ENCODE measurements at places on chromosomes 7 and 10.

- H3K36me3 ChIP-seq = no peaks in the 10 kb centered on the region
- DNase-seq = no peak
- no peak overlapping the region for H3K27ac ChIP-seq
- no peak overlapping the region for H3K4me3 ChIP-seq
- no peaks in the 10 kb centered on the region for H3K4me1 ChIP-seq
Measured at GRCh38 chr7:133763076-133763640, 364.0 kb upstream of the LRGUK start.

DNA sequence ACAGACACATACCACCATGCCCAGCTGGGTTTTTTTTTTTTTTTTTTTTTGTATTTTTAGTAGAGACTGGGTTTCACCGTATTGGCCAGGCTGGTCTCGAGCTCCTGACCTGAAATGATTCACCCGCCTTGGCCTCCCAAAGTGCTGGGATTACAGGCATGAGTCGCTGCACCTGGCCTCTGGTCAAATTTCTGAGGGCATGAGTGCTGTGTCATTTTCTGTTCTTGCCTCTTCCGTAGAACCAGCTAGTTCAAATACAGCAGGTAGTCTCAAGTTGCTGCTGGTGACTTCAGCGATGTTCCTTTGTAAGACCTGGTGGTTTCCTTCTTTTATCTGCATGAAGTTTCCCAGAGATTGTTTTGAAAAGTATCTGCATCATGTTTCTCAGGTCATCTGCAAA, 134.8 kb upstream of the SHH start:
- H3K4me3 ChIP-seq = no peak overlapping the region
- peaks cover 10% of the 10 kb centered on the region for H3K4me1 ChIP-seq
- DNase-seq = no peak
- no peaks in the 10 kb centered on the region for H3K36me3 ChIP-seq

- H3K27ac ChIP-seq = no peak overlapping the region
- no peaks in the 10 kb centered on the region for H3K27me3 ChIP-seq
- no peak overlapping the region for H3K4me3 ChIP-seq
- no peaks in the 10 kb centered on the region for H3K4me1 ChIP-seq
- no peaks in the 10 kb centered on the region for H3K36me3 ChIP-seq
- DNase-seq = no peak
Measured at GRCh38 chr10:44682507-44682906, 228.6 kb upstream of the TMEM72 start.

DNA sequence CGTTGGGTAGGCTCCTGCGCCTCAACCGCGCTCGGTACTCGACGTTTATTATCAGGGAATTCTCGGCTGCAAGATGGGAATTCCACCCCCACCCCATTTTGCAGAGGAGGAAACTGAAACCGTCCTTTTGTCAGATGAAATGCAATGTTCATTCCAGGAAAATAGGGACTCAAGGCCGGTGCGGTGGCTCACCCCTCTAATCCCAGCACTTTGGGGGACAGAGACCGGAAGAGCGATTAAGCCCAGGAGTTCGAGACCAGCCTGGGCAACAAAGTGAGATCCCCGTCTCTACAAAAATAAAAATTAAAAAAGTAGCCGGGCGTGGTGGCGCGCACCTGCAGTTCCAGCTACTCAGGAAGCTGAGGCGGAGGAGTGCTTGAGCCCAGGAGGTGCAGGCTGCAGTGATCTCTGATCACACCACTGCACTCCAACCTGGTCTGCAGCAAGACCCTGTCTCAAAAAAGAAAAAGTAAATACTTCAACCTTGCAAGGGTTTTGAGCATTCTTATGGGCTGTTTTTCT, 720 bp upstream of the RFC2 start:
- H3K36me3 ChIP-seq = peaks cover 4% of the 10 kb centered on the region
- peak overlapping the region; percentile 74 for H3K27ac ChIP-seq
- H3K4me3 ChIP-seq = peak overlapping the region; percentile 68

DNA sequence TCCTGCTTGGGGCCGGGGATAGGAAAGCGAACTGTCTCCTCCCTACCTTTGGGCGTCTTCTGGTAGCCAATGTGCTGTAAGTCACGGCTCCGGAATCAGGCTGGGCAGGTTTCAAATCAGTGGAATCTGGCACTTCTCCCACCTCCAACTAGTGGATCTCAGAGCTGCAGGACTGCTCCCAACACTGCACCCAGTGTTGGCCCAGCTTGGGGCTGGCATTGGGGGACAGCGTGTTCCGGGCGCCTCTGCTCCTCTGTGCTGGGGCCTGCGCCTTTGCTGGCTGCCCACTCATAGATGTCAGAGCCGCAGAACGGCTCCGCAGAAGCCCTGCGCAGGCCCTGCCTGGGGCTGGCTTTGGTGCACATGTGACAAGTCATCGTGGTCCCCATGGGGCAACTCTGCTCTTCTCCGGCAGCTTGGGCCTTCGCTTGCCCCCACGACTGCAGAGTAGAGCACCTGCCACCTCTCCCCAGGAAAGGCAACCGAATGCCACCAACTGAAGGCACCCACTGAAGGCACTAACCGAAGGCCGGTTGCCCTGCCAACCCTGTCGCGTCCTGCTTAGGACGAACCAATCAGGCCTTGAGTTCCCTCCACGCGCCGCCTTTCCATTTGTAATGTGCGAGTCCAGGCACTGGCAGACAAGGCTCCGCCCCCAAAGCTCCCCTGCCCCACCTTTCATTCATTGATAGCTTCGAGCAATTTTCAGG, 85.5 kb upstream of the ABI1 start:
- H3K27ac ChIP-seq = peak overlapping the region; percentile 10
- peaks cover 16% of the 10 kb centered on the region for H3K4me1 ChIP-seq
- H3K4me3 ChIP-seq = peak overlapping the region; percentile 56
- no peaks in the 10 kb centered on the region for H3K27me3 ChIP-seq
